Stimulated activated CD4-positive, alpha-beta T cell treated with anti-CD3 and anti-CD28 coated beads, TNF-alpha, amount 100 ng/mL, for 48 hours (primary cell): ENCODE measurements at places on chromosomes 2 and 18.

DNA sequence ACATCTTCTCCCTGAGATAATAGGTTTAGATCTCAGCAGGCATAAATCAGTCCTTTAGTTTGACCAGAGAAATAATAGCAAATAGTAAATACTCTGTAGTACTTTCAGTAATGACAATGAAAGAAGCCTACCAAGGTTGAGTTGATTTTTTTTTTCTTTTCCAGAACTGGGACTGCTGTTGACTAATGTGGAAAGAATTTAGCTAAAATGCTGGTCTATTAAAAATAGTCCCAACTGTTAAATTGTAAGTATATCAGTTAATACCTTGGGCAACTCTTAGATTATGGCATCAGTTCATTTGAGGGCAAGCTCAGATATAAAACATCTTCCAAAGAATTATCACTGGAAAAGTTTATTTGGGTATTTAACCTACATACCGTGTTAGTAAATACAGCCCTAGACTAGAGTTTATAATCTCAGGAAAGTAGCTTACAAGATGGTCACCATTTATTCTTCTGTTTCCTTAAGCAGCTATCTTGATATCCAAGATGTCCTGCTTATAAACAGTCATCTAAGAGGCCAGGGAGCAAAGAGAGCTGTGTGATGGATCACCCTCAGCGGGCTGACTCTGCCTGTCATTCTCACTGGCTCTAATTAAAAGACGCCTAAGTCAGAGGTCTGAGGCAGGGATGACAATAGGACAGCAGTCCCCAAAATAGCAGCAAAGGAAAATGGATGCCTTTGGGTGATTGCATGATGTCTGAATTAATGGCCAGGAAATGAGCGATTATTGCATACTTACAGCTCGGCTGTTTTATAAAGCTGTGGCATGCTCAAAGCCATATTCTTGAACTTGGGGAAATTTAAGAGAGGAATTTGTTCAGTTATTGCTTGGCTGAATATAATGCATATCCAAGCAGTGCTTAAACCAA lies 121.3 kb downstream of the MTX2 start:
- no peak for DNase-seq

DNA sequence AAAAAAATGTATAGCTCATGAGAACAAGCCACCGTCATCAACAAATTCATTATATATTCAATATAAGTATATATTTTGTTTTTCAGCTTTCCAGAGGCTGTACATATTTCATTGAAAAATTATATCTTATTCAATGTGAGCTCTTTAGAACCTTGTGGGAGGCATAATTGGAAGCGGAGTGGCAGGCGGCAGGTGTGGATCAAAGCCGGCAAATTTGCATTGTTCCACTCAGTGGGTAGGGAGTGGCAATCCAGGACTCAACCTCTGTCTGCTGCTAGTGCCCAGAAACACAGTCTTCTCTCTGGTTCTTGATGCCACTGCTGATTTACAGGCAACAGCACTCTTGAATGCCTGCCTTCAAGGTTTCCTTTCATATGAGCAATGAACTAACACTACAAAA lies 46.9 kb downstream of the GCA start:
- no peak for DNase-seq

DNA sequence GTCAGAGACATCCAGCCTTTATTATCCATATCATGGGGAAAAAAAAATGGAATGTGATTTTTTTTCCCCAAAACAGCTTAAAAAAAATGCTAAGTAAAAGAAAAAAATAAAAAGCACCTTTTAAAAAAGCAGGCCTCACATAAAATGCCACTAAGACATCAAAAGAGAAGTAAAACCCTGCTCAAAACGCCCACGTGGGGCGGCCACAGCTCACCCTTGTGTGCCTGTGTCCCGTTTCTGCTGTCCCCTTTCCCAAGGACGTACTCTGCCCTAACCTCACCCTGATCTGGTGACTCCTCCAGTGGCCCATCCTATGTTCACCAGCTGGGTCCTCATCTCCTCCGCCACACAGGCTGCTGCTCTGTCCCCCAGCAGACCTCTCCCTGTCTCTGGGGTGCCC lies 125.4 kb downstream of the NEDD4L start:
- DNase-seq = no peak

GRCh38 chr2:122831649-122832048 lies 1076.2 kb downstream of the TSN start:
- no peak for DNase-seq

DNA sequence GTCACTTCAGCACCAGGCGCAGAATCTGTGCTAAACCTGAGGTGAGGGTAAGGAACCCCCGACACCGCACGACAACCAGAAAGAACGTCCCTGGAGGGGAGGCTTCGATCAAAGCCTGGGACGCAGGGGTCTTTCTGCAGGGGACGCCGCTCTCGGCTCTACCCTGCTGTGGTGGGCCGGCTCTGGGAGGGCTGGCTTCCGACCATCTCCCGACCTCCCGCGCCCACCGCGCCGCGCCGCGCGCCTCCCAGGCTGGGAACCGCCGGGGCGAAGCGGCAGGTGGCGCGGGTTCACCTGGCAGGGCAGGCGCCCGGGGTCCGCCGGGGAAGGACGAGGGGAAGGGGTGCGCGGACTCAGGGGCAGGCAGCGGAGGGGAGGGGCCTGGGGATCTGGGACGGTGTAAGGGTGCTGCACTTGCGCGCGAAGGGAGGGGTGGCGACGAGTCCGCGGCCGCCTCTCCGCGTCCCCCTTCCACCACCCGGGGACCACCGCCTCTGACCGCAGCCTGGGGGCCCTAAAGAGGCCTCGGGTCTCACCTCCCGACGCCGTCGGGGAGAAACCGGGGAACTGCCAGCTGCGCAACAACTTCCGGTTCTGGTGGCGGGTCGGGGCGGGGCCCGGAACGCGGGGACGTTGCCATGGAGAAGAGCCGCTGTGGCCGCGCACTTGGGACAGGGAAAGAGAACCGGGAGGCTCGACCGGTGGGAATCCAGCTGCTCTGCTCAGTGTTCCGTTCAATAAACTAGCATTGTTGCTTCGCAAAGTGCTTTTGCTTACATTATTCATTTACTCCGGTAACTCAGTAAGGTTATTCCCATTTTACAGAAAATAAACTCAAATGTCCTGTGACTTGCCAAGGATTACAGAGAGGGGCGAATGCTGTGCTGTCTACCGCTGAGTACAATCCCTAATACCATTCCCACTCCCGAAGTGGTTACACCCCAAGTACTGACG lies at the start of gene ZNF396:
Gene ZNF396, minus strand, starts transcription at position 596 of the 954 bp plus-strand sequence. CDS start 3,045 bp downstream, outside the sequence.
- peak; percentile 52 for DNase-seq

GRCh38 chr2:177543007-177543760 lies 150.6 kb downstream of the AGPS start:
- DNase-seq = no peak

- DNase-seq = no peak
Measured at GRCh38 chr2:46123013-46123412, 174.2 kb upstream of the EPAS1 start.

DNA sequence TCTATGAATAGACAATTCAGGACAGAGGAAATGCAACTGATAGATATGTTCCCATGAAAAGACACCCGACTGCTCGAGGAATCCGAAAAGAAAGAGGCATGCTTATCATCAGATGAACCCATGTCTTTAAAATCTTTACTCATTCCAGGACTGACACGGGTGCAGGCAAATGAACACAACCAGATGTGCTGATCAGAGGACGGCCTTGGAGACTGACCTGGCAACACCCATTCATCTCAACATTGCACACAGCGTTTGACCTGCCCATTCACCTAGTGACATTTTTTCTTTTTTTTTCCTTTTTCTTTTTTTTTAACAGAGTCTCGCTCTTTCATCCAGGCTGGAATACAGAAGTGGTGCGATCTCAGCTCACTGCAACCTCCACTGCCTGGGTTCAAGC lies 377.5 kb downstream of the EIPR1 start:
- no peak for DNase-seq

- DNase-seq = no peak
Measured at GRCh38 chr18:26869640-26870039, 4.1 kb upstream of the AQP4 start.

DNA sequence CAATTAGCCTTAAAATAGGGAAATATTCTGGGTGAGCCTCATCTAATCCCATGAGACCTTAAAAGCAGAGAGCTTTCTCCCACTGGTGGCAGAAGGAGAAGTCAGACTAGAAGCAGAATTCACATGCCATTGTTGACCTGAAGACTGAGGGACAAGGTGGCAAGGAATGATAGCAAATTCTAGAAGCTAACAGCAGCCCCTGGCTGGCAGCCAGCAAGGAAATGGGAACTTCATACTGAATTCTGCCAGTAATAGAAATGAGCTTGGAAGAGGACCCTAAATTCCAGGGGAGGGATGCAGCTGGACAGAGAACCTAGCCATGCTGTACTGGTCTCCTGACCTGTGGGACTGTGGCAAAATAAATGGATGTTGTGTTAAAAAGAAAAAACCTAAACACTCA lies 19.5 kb downstream of the B3GNT7 start:
- DNase-seq = no peak

DNA sequence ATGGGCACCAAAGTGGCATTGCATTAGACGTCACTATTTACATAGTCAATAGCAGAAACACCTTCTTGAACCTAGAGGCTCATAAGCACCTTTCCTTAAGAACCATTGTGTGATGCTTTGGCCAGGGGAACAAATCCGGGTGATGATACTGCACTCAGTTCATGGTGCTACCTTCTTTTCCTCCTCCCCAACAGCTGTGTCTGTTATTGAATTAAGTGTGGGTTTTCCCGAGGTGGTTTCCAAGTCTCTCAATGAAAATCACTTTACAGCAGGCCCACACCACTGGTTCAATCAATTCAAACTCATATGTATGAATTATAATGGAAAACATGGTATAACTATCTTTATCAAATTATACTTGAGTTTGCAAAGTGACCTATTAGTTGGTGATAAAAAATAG lies 9.3 kb upstream of the EFEMP1 start:
- no peak for DNase-seq

DNA sequence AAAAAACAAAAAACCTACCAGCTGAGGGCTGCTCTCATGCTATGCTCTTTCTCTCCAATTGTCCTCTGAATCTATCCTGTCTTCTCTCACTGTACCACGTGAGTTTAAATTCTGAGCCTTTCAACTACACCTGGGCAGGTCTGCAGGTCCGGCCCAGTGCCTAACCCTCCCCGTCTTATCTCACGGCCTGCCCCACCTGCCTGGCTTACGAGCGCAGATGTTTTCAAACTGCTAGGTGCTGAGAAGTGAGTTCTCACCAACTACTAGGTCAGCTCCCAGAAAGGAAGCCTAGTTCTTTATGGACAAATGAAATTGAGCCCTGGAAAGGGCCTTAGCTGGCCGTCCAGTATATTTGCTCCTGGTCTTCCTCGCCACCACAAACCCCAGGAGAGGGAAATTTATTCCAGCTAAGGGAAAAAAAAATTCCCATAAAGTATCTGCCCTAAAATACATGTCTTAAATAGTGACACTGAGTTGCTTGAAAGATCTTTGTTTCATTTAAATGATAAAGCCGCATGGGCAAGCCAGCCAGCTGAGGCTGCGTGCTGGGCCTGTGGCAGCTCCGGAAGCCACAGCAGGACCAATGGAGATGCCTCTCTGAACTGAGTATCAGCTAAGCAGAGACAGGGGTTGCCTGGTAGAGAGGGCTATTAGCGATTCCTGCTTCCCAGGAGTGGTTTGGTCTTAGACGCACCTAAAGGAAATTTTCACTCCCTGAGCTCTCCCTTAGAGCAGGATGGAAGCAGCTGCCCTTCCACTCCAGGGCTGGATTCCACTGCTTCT lies 92.5 kb upstream of the NCK2 start:
- DNase-seq = no peak

DNA sequence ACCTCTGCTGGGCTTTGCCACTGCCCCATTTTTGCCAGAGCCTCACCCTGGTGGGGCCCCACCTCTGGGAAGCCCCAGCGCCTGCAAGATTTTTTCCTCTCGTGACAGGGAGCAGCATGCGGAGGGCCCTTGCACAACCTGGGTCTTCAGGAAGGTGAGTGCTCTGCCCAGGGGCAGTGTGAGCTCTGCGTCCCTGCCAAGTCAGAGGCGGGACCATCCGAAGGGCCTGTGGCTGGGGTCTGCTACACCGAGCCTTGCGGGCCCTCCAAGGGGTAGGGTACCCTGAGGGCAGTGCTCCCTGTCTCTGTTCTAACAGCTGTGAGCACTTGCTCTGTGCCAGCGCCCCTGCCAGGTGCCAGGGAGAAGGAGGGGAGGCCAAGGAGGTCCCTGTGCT lies 5.8 kb upstream of the ODC1 start:
- no peak for DNase-seq

DNA sequence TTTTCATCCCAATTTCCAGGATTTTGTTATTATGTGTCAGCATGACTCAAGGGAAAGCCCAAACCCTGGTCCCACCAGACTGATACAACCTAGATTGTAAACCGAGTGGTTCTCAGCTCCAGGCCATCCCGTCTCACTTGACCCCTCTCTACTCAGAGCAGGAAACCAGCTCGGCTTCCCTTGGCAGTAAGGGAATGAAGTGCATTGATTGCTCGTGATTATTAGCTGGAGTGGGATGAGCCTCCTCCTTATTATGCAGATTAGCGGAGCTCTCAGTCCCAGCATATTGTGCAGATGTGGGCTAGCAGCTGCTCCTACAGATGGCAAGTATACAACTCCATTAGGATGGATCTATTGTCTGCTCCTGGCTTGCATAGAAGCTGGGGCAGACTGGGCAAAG lies 167.6 kb downstream of the LNPK start:
- DNase-seq = no peak
